ENCODE measurements at places on chromosomes 13 and 19.

DNA sequence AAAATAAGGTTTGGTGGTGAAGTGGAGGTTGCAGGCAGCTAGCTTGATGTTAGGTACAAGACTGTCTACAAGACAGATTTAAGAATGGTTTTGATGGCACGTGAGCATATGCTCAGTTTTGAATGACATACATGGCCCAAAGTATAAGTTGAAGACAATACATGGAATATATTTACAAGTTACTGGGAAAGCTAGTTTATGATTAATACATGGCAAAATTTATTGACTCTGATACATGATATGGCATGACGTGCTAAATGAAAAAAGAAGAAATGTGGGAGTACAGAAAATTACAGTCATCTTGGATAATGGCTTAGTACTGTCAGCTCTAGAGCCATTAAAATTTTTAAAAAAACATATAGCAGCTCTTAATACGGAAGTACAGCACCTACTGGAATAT is 4.4 kb downstream of the KLF5 start:
- no peak for DNase-seq

- DNase-seq = no peak
These were observed 25.0 kb downstream of the LRCH1 start for GRCh38 chr13:46577696-46578589.

GRCh38 chr13:113493315-113493951 is 2.9 kb upstream of the DCUN1D2 start:
- DNase-seq = no peak

- DNase-seq = no peak
These were observed 533.0 kb downstream of the MYO16 start for GRCh38 chr13:109162248-109163036.

DNA sequence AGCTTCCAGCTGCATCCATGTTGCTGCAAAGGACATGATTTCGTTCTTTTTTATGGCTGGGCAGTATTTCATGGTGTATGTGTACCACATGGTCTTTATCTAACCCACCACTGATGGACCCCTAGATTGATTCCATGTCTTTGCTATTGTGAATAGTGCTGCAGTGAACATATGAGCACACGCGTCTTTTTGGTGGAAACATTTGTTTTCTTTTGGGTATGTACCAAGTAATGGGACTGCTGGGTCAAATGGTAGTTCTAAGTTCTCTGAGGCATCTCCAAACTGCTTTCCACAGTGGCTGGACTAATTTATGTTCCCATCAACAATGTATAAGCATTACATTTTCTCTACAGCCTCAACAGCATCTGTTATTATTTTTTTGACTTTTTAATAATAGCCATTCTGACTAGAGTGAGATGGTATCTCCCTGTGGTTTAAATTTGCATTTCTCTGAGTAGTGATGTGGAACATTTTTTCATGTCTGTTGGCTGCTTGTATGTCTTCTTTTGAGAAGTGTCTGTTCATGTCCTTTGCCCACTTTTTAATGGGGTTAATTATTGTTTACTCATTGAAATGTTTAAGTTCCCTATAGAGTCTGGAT is 6.8 kb upstream of the UBE2L5 start:
- no peak for DNase-seq

GRCh38 chr19:28039677-28040381 is 1173.1 kb downstream of the UQCRFS1 start:
- DNase-seq = no peak

- DNase-seq = no peak
These were observed 2659.4 kb upstream of the PCDH20 start for GRCh38 chr13:64074971-64075474.

GRCh38 chr19:34363094-34363493 is 1.9 kb upstream of the GPI start:
- DNase-seq = no peak

DNA sequence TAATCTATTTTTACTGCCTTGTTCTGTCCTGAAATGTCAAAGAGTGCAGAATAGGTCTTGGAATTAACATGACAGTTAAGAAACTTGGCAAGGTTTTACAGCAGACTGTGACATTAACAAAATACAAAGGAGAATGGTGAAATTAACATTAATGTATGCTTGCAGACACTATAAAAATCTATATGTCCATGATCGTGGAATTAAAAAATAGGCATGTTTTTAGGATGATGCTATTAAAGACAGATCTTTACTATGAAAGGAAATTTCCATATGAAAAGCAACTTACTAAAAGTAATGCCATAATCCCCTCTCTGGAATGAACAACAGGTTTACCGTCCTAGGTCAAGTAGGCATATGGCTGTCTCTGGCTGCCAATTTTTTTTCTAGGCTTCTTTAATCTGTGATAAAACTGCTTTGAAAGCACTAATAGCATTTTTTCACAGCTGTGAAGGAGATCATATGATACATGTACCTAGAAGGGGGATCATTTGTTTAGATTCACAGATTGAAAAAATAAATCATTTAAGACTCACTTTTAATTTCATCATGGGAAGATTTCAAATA is 291.5 kb downstream of the ZNF536 start:
- no peak for DNase-seq

DNA sequence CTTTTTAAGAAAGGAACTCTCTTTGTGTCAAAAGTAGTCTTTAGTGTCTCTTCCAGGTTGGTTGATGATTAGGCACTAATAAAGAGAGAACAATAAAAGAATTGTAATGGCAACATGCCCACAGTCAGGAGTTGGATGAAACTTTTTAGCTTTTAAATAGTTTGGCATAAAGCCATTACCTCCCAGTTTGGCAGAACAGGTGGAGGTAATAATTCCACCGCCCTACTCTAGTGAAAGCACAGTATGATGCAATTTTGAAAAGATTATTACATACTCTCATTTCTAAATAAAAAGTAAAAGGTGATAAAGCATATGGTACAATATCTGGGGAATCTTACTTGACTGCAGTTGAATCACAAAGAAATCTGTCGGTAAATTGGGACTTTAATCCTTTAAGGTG is 497.6 kb downstream of the SUCLA2 start:
- DNase-seq = no peak

DNA sequence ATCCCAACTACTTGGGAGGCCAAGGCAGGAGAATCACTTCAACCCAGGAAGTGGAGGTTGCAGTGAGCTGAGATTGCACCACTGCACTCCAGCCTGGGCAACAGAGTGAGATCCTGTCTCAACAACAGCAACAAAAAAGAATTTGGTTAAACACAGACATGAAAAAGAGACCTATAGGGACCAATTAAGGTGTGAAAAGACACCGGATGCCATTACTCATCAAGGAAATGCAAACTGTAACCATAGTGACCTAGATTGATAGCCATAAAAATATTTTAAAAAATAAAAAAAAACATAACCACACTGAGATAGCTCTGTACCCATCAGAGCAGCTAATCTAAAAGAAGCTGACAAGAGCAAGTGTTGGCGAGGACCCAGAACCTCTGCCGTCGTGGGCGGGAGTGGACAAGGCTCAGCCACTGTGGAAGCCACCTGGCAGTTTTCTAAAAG is 37.1 kb upstream of the ISYNA1 start:
- DNase-seq = no peak

DNA sequence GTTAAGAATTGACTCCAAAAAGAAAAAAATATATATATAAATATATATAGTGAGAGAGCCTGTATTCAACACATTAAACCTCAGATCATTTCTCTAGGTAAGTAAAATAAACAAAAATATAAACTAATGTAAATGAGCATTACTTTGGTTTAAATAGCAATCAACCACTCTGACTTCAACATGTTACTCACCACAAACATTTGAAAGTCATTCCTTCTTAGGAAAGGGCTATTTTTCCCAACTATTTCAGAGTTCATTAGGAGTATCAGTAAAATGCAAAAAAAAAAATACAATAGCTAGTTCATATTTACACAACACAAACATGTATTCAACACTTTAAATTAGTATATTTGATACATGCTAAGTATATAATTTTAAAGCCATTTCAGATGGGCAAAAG is 40.5 kb downstream of the KLF12 start:
- DNase-seq = no peak

DNA sequence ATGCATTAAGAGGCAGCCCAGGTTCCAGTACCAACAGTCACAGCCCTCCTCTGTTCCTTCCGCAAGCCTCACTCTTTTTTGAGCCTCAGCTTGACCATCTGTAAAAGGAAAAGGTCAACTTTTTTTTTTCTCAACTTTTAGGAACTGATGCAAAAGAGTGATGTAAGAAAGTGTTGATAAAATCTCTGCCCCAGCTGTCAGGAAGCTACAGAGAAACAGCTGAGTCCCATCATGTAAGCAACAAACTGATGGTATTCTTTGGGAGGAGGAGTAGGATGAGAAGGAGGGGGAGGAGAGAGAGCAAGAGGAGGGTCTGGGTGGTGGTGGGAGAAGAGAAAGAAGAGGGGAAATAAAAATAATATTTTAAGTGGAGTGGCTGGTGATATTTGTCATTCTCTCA is 233.9 kb upstream of the TSHZ3 start:
- DNase-seq = no peak

GRCh38 chr13:29969286-29969685 is 118.9 kb upstream of the UBL3 start:
- DNase-seq = no peak

- DNase-seq = peak; percentile 90
These were observed 22.3 kb upstream of the XPO4 start for GRCh38 chr13:20924758-20925394.
